ENCODE measurements at places on chromosomes 1 and 21. TPM values are rescaled to one million over a fixed set of nuclear protein-coding genes. Genes with fewer than 3 reads are reported as not detected.

Gene SLAMF8
- 1.8 TPM for polyA plus RNA-seq

Gene ATF6
- polyA plus RNA-seq = 11.5 TPM

Gene REG4
- 0.34 TPM for polyA plus RNA-seq

Gene IGSF8
- polyA plus RNA-seq = 47.0 TPM

Gene RGS8
- polyA plus RNA-seq = not detected

Gene S100A13
- 299 TPM for polyA plus RNA-seq

Gene LIPI
- polyA plus RNA-seq = not detected

Gene PPIH
- polyA plus RNA-seq = 40.7 TPM

Gene TMEM269
- not detected for polyA plus RNA-seq

Gene SH2D2A
- 0.32 TPM for polyA plus RNA-seq

Gene MYOG
- polyA plus RNA-seq = not detected

Gene TSPEAR
- 0.09 TPM for polyA plus RNA-seq

Gene CADM3
- 0.56 TPM for polyA plus RNA-seq

Gene MPL
- not detected for polyA plus RNA-seq

Gene GJA8
- polyA plus RNA-seq = not detected

Gene INSRR
- 2.4 TPM for polyA plus RNA-seq

Gene STUM
- polyA plus RNA-seq = 1.9 TPM

Gene ANGPTL1
- polyA plus RNA-seq = 8.2 TPM

Gene CCDC181
- polyA plus RNA-seq = 8.2 TPM

Gene UBR4
- polyA plus RNA-seq = 319 TPM

Gene FNDC7
- not detected for polyA plus RNA-seq

Gene ZNF648
- polyA plus RNA-seq = not detected

Gene PPP1R15B
- polyA plus RNA-seq = 12.3 TPM

Gene QSOX1
- polyA plus RNA-seq = 94.5 TPM

Gene GBP1
- 8.4 TPM for polyA plus RNA-seq

Gene OR2L5
- not detected for polyA plus RNA-seq

Gene CENPS
- polyA plus RNA-seq = 45.1 TPM

Gene TPTE
- not detected for polyA plus RNA-seq

Gene RBP7
- 49.3 TPM for polyA plus RNA-seq

Gene SMIM1
- 49.5 TPM for polyA plus RNA-seq

Gene SYT14
- polyA plus RNA-seq = 0.22 TPM

Gene NENF
- 210 TPM for polyA plus RNA-seq

Gene MIXL1
- polyA plus RNA-seq = 0.56 TPM

Gene RPE65
- polyA plus RNA-seq = not detected

Gene OR6K6
- not detected for polyA plus RNA-seq

Gene GREM2
- polyA plus RNA-seq = 0.34 TPM

Gene AGTRAP
- 140 TPM for polyA plus RNA-seq

Gene TMEM82
- polyA plus RNA-seq = 25.4 TPM

Gene TOR1AIP2
- 13.1 TPM for polyA plus RNA-seq

Gene CXADR
- 5.2 TPM for polyA plus RNA-seq

Gene TXNDC12
- polyA plus RNA-seq = 40.5 TPM

Gene APCS
- polyA plus RNA-seq = 1.5 TPM

Gene PLA2G2D
- not detected for polyA plus RNA-seq
